Thoracic aorta (tissue), 2 donors: ENCODE measurements at places on chromosomes 16 and 17.
A peak's percentile ranks its signal among the peaks of the same experiment; 100 is the strongest.

DNA sequence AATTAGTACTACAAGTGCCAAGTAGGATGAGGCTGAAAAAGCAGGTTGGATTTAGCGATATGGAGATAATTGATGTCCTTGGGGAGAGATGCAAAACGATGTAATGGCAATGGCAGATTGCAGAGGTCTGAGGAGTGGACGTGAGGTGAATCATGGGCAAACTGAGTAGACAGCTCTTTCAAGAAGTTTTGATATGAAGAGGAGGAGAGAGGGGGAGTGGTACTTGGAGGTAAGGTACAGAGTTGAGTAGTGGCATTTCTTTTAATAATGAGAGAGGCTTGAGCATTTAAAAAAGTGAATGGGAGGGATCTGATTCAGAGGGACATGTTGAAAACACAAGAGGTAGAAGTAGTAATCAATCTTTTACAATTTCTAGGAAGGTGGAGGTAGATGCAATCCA is 17.7 kb upstream of the VPS4A start:
- peaks cover 2% of the 10 kb centered on the region for H3K36me3 ChIP-seq
- no peak for DNase-seq
- no peaks in the 10 kb centered on the region for H3K27me3 ChIP-seq
- no peak overlapping the region for H3K27ac ChIP-seq
- H3K4me3 ChIP-seq = no peak overlapping the region

GRCh38 chr17:3004150-3004801 is 59.1 kb downstream of the OR1D5 start:
- peak; percentile 99 for DNase-seq
- peak overlapping the region; percentile 74 for H3K27ac ChIP-seq
- H3K4me1 ChIP-seq = peaks cover 16% of the 10 kb centered on the region

DNA sequence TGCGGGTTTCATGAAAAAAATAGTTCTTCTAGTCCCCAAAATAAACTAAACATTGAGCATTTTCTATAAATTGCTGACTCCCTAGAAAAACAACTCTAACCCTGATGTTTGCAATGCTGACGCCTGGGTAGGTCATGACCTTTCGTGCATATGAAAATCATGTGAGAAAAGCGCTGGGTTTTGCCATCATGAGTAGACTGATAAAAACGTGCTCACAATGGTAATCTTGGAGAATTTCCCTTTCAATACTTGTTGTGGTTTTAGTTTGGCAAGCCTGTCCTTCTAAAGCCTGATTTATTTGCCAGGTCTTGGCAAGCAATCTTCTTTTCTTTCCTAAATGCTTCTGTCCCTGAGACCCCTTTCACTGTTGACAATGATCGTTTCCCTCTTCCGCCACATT is 4.0 kb upstream of the CLEC10A start:
- H3K4me3 ChIP-seq = no peak overlapping the region
- H3K27me3 ChIP-seq = no peaks in the 10 kb centered on the region
- no peak for DNase-seq
- H3K27ac ChIP-seq = no peak overlapping the region
- H3K36me3 ChIP-seq = no peaks in the 10 kb centered on the region

DNA sequence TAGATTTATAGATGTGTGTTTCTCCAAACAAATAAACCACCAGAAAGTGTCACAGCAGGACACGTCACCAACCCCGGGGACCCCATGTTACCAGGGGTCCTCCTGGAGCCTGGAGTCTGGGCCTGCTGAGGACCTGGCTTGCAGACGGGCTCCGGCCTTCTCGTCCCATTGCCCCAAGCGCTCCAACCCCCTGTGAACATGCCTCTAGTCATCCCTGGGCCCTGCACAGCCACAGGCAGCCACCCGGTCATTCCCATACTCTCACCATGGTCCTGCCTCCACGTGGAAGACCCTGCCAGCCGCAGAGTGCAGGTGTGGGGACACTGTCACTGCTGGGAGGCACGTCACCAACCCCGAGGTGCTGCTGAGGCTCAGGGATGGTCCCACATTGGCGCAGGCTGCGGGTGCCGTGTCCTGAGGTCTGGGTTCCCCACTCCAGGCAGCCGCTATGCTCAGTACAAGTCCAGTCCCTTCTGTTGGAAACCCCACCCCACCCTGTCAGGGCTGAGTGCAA is 4.5 kb downstream of the SECTM1 start:
- no peak overlapping the region for H3K27ac ChIP-seq
- H3K4me3 ChIP-seq = no peak overlapping the region
- DNase-seq = no peak
- H3K4me1 ChIP-seq = peaks cover 23% of the 10 kb centered on the region
- no peaks in the 10 kb centered on the region for H3K27me3 ChIP-seq
- H3K36me3 ChIP-seq = no peaks in the 10 kb centered on the region

DNA sequence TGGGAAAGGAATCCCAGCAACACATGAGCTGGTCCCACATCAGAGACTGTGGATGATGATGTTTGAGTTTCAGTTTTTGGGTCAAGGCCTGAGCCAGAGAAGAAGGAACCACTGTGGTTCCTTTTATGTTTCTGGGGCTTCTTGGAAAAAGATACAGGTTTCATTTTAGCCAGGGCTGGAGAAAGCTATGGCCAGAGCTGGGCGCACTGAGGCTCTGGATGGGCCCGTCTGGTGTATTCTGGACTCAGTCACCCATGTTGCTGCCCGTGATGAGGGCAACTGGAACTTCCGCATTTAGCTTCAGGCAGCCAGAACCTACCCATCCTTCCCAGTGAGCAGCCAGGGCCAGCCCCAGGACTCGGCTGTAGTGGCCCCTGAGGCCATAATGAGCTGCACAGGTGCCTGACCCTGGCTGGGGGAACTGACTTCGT is 15.0 kb upstream of the PITPNA start:
- H3K4me1 ChIP-seq = peaks cover 14% of the 10 kb centered on the region
- H3K4me3 ChIP-seq = peak overlapping the region; percentile 41
- no peaks in the 10 kb centered on the region for H3K36me3 ChIP-seq
- DNase-seq = no peak
- H3K27ac ChIP-seq = peak overlapping the region; percentile 95

DNA sequence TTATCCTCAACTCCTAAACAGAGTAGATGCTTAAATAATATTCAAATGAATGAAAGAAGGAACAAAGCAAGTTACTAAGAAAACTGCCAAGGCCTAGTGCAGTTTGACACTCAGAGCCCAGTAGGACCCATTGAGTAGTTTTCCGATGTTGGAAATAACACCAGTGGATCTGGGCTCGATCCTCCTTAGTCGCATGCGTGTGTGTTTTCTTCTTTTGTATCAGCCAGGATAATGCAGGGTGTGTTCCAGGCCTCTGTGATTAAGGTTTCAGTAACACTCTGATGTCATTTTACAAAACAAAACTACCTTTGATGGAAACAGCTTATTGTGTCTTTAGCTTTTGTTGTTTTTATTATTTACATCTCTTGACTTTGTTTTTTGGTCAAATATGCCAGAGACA is 24.5 kb downstream of the KSR1 start:
- H3K4me3 ChIP-seq = no peak overlapping the region
- no peaks in the 10 kb centered on the region for H3K36me3 ChIP-seq
- no peaks in the 10 kb centered on the region for H3K4me1 ChIP-seq
- H3K27me3 ChIP-seq = no peaks in the 10 kb centered on the region
- H3K27ac ChIP-seq = no peak overlapping the region

DNA sequence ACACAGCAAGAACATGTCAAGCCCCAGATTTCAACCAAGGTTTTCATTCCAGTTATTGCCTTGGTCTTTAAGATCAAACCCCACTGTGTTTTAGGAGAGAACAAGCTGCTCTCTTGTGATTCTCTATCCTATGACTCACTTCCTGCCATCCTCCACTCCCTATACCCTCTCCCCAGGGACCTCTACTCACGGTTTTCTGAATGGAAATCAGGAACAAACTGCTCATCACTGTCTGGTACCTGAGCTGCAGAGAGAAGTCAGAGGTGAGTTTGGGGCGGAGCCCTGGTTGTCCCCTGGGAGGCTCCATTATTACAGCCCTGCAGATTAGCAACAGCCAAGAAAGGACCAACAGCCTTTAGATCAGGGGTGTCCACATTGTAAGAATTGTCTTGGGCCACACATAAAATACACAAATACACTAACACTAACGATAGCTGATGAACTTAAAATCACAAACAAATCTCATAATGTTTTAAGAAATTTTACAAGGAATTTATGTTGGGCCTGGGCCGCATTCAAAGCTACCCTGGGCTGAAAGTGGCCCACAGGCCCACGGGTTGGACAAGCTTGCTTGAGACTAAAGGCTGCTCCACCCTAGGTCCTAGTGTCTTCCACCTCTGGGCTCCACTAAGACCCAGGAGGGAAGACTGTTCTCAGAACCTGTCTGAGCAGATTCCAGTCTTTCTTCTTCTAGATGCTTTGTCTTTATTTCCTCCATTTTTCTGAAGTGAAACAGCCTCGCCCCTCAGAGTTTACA is 9.7 kb downstream of the ETV4 start:
- no peak overlapping the region for H3K27ac ChIP-seq
- DNase-seq = no peak
- H3K4me3 ChIP-seq = no peak overlapping the region
- H3K4me1 ChIP-seq = no peaks in the 10 kb centered on the region
- no peaks in the 10 kb centered on the region for H3K27me3 ChIP-seq
